Frontal cortex (tissue), 4 donors: ENCODE measurements at places on chromosomes 5 and 9. TPM values are rescaled to one million over a fixed set of nuclear protein-coding genes. Genes with fewer than 3 reads are reported as not detected.

The DIMT1 gene
- total RNA-seq: 18.8 TPM

The DMRT2 gene
- total RNA-seq: not detected

The UQCRQ gene
- 75.8 TPM for total RNA-seq

The IL9 gene
- total RNA-seq: not detected

The SEMA5A gene
- 9.0 TPM for total RNA-seq

The PPIC gene
- 2.9 TPM for total RNA-seq

The ADCY2 gene
- 20.4 TPM for total RNA-seq

The IGIP gene
- total RNA-seq: 7.7 TPM

The KCNN2 gene
- 29.8 TPM for total RNA-seq

The PCA3 gene
- total RNA-seq: 0.82 TPM

The GOLM1 gene
- 88.9 TPM for total RNA-seq

The FAXDC2 gene
- 2.4 TPM for total RNA-seq

The WNK2 gene
- total RNA-seq: 12.6 TPM

The GDNF gene
- total RNA-seq: not detected

The LPAR1 gene
- total RNA-seq: 24.5 TPM

The PURA gene
- 9.4 TPM for total RNA-seq

The F2RL2 gene
- under 0.01 TPM for total RNA-seq

The C5orf52 gene
- not detected for total RNA-seq

The RAD23B gene
- 110 TPM for total RNA-seq

The OTULINL gene
- total RNA-seq: 18.8 TPM

The SLC1A3 gene
- total RNA-seq: 161 TPM

The LTC4S gene
- total RNA-seq: 1.6 TPM

The STPG3 gene
- not detected for total RNA-seq

The CARTPT gene
- total RNA-seq: 2.9 TPM

The HAND1 gene
- total RNA-seq: not detected

The HAVCR1 gene
- total RNA-seq: 0.82 TPM

The CYLC2 gene
- total RNA-seq: not detected

The MSX2 gene
- 0.41 TPM for total RNA-seq

The TUT7 gene
- 31.0 TPM for total RNA-seq

The KYAT1 gene
- 9.8 TPM for total RNA-seq

The TPM2 gene
- total RNA-seq: 11.0 TPM

The ESM1 gene
- not detected for total RNA-seq

The SLC36A3 gene
- not detected for total RNA-seq

The TMEM171 gene
- 0.41 TPM for total RNA-seq

The GAPT gene
- not detected for total RNA-seq

The CAMK2A gene
- 16.7 TPM for total RNA-seq

The SLU7 gene
- 56.3 TPM for total RNA-seq

The IL13 gene
- not detected for total RNA-seq

The PCDHA3 gene
- total RNA-seq: 16.3 TPM

The SARDH gene
- 1.6 TPM for total RNA-seq

The OLFML2A gene
- 1.6 TPM for total RNA-seq

The TMC1 gene
- total RNA-seq: 0.82 TPM

The MLANA gene
- total RNA-seq: not detected

The INSYN2B gene
- total RNA-seq: 0.82 TPM

The IFNA13 gene
- total RNA-seq: not detected

The DENND4C gene
- total RNA-seq: 74.6 TPM

The ZNF454 gene
- total RNA-seq: 9.0 TPM

The HK3 gene
- 0.41 TPM for total RNA-seq

The AQP7 gene
- not detected for total RNA-seq

The HTR1A gene
- total RNA-seq: 20.4 TPM

The PGM5 gene
- 3.3 TPM for total RNA-seq
